Stimulated activated CD8-positive, alpha-beta memory T cell treated with anti-CD3 and anti-CD28 coated beads, Interleukin-7, amount 100 ng/mL, for 1 hour (primary cell): ENCODE measurements at places on chromosomes 7 and 10.

- no peak for DNase-seq
Measured at GRCh38 chr10:80856186-80856585, 318.5 kb downstream of the SH2D4B start.

GRCh38 chr7:12640299-12641096, 46.9 kb upstream of the ARL4A start:
- DNase-seq, result no peak

DNA sequence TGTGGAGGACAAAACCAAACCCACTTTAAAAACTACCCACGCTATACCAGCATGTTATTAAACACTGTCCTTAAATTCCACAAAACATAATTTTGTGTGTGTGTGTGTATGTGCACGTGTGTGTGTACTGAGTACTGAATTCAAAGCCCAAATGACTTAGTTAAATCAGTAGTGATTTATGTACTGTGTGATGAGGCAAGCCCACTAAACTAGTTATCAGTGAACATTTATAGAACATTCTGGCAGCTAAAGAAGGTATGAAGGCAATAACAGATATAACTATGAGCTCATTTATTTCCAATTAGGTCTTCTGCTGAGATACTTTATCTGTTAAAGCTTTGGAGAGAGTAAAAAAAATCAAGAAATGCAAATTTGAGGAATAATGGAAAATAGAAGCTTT, 115.1 kb downstream of the CPED1 start:
- no peak for DNase-seq

DNA sequence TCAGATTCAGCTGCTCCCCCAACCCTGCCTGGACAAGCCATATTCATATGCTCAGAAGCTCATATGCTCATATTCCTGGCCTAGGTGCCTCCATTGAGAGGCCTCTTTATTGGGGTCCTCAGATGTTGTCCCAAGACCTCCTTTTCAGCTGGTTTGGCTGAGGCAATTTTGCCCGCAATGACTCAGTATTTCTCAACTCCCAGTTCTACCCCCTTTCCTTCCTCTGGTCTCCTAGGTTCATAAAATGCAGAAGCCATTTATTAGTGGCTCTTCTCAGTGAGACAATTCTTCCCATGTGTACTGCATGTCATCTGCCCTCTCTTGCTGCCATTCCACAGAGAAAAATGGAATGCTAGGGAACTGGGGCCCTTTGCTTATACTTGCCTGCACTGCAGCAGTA, 110.7 kb downstream of the INHBA start:
- DNase-seq, result no peak

DNA sequence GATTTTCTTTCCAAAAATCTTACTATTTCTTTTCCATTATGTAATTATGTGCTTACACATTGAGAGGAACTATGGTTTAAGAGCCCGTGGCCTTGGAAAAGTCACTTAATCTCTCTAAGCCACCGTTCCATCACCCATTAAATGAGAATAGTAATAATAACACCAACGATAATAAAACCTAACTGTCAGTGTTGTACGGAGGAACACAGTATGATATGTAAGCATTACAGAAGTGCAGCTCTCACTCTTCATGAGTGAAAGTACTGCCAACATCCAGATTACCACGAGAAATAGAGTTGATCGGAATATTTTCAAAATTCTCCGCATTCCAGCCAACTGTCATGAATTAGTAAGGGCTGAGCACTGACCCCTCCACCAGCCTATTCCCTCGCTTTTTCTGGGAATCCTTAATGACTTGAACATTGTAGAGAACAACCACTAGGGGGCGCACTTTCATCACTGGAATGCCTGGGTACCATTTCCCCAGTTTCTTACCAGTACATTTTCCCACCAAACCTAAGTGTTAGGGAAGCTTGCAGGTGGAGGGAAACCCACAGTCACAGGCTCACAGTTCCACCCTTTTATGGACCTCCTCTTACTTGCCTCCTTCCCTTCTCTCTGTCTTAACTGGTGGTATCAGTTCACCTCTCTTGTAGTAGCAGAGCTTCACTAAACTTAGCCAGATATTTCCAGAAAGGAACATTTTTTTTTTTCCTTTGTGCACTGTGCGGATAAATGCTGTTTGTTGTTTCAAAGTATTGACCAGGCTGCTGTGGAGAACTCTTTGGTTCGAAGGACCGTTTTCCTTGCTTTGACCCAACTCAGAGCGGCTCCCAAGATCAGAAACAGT, 27.8 kb downstream of the NKX2-3 start:
- DNase-seq, result no peak
